ENCODE measurements at places on chromosomes 12 and 14.
A peak's percentile ranks its signal among the peaks of the same experiment; 100 is the strongest.

DNA sequence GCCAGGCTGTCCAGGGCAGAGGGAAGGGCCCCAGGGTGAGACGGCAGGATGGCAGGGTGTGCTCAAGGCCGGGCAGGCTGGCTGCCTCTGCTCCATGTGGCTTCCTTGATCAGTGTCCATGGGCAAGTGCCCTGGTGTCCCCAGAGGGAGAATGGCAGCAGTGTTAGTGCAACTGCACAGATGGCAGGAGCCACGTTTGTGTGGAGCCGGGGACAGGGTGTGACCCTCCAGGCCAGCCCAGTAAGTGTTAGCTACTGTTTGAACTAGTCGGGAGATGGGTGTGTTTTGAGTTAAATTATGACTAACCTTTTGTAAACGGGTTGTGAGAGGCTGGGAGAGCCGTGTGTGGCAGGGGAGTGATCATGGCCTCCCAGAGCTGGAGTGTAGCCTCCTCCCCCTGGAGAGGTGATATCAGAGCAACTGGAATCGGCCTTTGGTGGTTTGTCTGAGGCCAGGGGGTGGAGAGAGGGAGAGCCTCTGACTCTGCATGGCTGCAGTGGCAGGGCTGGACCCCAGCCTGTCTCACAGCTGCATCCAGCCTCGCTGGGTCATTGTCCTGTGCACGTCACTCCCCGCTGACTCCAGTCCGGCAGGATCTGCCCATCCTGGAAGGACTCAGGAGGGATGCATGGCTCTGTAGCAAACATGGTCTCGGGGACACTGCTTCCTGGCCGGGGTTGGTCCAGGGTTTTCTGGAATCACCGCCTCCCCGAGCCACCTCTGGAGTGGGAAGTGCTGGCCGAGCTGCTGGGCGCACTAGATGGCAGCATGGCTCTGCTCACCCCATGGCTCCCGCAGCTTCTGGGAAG, 27.8 kb downstream of the AACS start:
- DNase-seq: peak; percentile 47

DNA sequence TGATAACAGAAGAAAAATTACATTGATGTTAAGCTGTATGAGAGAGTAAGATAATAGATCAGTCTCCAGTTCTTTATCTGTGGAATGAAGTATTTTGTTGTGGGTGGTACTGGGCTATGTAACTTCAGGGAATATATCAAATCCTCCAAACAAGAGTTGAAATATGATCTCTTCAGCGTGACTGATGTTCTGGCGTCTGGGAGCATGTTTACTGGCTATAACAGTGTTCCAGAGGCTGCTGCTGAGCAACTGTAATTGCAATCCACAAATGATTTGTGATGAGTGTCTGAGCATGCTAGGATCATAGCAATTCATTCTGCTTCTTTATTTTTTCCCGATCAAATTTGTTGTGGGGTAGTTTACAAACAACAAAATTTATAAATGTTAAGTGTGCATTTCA, 18.6 kb upstream of the CCDC198 start:
- DNase-seq: no peak

- DNase-seq: no peak
Measured at GRCh38 chr14:92692822-92693226, 55.6 kb downstream of the LGMN start.

- DNase-seq: peak; percentile 26
Measured at GRCh38 chr12:51070004-51070403, 13.4 kb downstream of the CSRNP2 start.

DNA sequence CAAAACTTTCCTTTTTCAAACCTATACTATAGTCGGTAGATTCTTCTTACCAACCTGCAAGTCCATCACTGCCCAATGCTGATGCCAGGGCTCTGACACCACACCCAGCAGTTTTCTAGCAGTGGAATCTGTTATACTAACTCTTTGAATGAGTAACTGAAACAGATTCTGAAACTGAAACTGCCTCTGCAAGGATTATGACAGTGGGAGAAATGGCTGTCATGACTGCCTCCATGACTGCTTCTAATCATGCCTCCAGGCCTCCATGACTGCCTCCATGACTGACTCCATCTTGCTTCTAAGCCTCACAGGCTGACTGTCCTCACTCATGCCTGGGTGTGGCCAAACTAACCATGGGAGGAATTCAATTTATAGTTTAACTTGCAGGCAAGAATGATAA, 29.4 kb upstream of the OXA1L start:
- no peak for DNase-seq

- DNase-seq: peak; percentile 88
Measured at GRCh38 chr12:110180591-110181005, 56.4 kb downstream of the IFT81 start.

- DNase-seq: no peak
Measured at GRCh38 chr12:112905451-112906089, 1.2 kb upstream of the OAS1 start.

- no peak for DNase-seq
Measured at GRCh38 chr12:114392909-114393308, 13.0 kb downstream of the TBX5 start.

DNA sequence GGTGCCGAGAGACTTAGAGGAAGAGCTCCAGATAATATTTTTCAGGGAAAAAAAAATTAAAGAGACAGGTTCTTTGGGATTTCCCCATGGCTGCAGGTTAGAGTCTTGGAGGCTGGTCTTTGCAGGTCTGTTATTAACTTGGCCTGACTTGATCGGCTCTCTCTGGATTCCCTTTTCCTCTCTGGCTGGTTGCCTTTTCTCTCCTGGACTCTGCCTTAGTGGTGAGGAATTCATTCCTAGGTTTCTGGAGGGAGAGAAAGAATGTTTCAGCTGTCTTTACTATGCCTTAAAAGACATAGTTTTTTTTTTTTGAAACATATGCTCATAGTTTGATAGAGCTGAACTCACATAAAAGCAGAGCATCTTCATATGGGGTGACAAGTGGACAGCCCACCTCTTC, 336.3 kb downstream of the BMP4 start:
- DNase-seq: peak; percentile 79

DNA sequence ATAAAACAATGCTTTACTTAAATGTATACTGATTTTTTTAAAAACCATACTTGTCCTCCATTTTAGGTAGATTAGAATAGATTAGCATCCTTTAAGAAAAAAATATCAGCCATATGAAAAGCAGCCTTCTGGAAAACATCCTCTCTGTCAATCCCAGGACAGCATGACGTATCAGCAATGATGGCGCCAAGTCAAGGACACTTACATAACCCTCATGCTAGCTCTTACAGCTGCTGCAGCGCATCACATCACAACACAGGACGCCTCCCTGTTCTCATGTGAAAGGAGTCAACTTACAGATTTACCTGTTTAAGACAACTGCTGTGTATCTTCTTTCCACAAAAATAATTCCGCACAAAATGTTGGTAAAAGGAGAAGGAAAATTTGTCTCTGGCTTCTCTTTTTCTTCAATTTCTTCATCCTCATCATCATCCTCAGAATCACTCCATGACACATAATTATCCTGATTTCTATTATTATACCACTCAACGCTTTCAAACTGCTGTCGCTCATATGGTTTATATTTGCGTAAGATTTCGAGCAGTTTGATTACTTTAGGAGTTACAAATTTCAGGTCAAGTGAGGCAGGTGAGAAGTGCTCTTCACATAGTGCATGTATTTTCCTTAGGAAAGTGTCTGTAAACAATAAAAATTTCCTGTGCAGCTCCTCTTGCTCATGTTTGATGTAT, 33.3 kb downstream of the DICER1 start:
- no peak for DNase-seq

DNA sequence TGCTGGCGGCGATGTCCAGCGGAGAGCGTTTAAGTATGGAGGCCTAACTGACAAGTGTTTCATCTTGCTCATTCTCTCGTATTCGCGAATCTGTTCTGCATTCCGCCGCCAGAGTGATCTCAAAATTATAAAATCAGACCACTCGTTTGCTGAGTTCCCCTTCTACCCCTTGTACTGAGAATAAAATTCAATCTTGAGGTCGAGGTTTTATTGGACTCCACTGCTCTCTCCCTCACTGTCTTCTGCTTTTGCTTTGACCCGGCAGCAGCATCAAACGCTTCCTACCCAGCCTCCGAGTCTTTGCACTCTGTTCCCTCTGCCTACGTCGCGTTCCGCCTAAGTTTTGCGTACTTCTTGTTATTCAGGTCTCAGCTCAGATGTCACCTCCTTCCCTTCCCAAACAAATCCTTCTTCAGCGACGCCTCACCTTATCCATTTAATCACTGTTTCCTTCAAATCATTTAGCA, 462 bp downstream of the KNTC1 start:
- no peak for DNase-seq

- no peak for DNase-seq
Measured at GRCh38 chr14:68784226-68784910, 8.5 kb downstream of the ZFP36L1 start.

All from fibroblast of skin of scalp (primary cell).